ENCODE measurements at places on chromosomes 3 and 15.

DNA sequence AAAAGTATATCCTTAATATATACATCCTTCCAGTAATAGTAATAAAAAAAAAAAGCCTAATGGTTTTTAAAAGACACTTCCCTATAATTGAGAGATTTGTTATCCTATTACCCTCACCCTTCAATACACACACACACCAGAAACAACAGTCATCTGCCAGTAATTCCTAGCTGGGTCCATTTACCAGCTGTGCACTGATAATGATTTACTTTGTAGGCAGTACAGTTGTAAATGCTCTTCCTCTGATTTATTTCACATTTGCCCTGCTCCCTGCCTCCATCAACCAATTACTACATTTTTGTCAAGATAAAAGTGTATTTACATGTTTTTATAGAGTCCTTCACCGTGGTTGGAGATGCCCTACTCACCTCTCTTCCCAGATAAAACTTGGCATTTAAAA, 12.4 kb downstream of the TPM1 start:
- DNase-seq = no peak

DNA sequence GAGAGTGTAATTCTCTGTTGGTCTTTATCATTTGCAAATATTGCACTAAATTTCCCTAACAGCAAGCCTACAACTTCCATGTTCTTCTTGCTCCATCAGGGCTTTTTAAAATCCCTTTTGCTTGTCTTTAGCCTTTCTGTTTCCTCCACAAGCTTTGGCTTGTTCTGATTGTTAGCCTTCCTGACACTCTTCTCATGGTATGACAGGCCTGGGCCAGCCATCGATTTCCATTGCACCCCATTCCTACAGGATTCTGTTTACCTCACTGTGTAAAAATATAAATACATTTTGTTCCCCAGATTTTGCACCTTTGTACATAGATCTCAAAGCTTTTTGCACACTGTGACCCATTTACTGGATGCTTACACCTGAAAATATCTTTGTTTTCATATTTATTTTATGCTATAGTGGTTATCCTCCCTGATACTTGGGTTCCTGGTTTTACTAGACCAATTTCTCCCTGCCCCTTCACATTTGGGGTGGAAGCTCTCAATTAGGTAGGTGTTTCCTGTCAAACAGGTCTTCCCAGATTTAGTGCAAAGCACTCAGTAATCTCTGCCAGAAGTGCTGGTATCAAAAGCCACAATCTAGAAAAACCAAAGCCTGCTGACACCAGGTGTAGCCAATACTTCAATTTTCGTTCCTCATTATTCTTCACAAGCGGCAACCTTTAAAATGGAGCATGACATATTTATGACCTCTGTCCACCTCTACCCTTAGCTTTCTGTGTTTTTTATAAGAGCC, 57.9 kb upstream of the PPP2R3A start:
- no peak for DNase-seq

DNA sequence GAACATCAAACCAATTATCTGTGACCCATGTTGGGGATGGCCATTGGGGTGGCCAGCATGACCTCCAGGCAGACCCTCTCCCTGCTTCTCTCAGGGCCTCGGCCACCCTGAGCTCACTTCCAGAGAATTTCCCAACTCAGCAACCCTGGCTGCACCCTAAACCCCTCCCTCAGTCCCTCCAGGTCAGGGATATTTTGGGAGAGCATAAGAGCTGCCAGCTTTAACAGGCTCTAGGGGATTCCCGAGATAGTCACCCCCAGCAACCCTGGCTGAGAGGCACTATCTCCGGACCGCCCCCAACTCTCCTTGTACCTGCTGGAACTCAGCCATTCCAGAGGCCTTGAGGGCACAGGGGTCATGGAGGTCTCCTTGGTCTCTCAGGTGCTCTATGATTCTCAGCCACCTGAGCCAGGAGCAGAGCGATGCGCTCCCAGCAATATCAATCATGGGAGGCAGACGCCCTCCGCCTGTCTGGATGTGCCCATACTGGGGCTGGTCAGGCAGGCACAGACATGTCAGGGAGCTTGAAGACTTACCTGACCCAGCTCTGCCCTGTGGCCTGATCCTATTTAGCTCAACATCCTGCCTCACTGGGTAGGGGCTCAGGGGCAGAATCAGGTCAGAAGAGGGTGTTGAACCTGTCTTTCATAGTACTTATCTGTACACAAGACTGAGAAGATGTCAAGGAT, 34.9 kb upstream of the CILP start:
- DNase-seq = no peak

DNA sequence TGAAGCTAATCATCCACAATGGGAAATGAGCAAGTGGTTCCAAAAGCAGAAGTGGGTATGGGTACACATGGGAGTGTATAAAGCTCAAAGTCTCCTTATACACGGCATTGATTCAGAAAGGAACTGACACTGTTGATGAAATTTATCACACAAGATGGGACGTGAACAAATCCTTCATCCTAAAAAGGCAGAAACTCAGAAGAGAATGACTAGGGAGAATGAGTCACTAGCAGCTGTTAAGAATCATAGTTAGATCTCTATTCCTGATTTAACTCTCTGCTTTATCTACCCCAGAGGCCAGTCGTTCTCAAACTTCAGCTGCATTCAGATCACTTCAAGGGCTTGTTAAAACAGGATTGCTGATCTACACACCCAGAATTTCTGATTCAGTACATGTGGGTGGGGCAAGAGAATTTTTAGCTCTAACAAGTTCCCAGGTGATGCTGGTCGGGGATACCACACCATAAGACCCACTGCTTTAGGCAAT, 97.7 kb upstream of the PHLDB2 start:
- no peak for DNase-seq

- no peak for DNase-seq
Measured at GRCh38 chr15:40161693-40162391, 973 bp downstream of the BUB1B start.

- DNase-seq = no peak
Measured at GRCh38 chr3:162945626-162946025, 1449.0 kb downstream of the OTOL1 start.

GRCh38 chr3:70849911-70850699, 537.7 kb upstream of the MDFIC2 start:
- DNase-seq = no peak

DNA sequence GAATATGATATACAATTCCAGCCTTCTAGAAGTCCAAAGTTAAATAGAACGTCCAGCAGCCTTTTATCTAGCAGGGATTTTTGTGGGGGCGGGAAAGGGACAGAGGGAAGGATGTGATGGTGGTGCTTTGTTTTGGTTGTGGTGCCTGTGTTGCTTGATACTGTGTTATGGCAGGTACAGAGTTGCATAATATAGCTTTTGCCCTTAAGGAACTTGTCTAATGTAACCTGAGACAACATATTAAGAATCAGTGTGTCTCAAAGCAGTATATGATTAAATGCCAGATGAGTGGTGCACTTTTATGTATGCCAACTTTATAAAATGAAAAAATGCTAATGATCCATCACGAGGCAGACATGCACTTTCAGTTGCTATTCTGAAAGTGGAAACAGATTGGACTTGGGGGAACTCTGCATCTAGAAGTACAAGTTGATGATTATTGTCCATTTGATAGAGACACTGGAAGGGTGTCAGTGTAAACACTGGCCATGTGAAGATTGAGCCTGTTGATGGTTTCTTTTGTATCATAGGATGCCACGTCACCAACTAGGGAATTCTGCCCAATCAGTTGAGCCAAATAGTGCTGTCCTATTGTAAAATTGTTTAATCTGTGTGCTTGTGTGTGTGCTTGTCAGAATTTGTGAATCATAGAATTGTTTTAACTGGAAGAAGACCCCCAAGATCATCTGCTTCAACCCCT, 23.0 kb downstream of the NEO1 start:
- DNase-seq = no peak

- no peak for DNase-seq
Measured at GRCh38 chr3:148903941-148904340, 38.8 kb downstream of the CPA3 start.

GRCh38 chr15:73436613-73437012, 6.4 kb upstream of the REC114 start:
- no peak for DNase-seq

GRCh38 chr15:89554247-89554646, 21.0 kb upstream of the TICRR start:
- no peak for DNase-seq

DNA sequence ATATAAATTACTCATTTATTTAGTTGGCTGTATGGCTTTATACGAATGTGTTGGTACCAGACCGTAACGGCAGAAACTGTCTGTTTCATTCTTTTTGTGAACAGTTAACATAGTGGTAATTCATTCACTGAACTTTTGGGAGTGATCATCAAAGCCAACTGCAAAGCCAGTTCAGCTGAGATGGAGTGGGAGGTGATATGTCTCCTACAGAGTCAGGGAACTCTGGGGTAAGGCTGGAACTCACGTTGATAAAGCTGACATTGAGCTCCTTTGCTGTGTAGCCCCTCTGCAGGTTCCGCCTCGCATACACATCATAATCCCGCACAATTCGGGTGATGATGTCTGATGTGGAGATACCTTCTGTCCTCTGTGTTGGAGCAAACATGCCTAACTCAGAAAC, 25.4 kb downstream of the SLC51A start:
- DNase-seq = no peak

- DNase-seq = no peak
Measured at GRCh38 chr15:31024330-31024729, 32.9 kb upstream of the MTMR10 start.

DNA sequence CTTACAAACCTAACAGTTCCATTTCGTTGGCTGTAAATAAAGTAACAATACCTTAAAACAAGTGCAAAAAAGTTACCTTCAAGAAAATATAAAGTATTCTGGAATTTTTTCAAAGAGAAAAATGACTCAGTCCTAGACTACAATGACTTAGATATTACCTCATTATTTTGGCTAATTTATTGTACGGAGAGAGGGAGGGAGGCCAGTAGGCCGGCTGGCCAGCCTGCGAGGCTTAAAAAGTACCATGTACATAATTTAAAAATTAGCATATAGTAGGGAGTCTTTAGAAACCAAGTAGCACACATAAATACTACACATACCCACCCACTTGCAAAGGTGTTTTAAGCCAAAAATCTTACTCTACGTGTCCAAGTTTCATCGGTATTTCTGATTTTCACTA, 41.9 kb upstream of the MAP4 start:
- DNase-seq = no peak

- DNase-seq = no peak
Measured at GRCh38 chr3:186200726-186201125, 91.8 kb upstream of the ETV5 start.

DNA sequence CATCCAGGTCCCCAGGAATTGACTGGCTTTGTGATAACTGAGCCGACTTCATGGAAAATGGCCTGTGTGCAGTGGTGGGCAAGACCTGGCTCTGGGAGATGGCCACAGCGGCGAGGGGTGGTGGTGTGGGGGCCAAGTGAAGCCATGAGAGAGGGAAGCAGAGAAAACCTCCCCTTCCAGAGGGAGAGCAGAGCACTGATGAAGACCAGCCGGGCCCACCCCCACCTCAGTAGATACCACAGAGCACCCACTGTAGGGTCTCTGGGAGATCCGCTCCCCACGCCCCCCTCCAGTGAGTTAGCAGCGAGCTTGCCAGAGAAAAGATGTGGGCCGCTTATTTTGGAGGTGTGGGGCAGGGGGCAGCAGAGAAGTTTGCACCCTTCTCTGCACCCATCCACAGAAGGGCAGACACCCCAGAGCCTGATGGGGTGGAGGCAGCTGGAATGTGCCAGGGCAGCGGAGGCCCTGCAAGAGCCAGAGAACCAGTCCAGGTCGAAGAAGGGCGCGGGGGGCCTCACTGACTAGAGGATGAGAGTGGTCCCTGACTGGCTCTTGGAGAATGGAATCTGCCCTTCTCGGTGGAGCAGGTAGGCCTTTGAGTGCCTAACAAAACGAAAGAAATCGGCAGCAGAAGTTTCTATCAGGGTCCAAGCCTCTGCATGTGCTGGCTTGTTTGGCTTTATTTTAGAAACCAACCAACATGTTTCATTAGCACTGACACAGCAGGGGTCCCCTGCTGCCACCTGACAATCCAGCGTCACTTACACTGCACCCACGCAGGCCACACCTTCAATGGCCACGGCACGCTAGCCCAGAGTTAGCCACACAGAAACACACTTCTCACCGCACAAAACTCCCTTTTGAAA, 28.3 kb downstream of the MELTF start:
- no peak for DNase-seq

GRCh38 chr15:71355268-71355667, 240.0 kb downstream of the THSD4 start:
- no peak for DNase-seq
